ENCODE measurements at places on chromosomes 2 and 18.

DNA sequence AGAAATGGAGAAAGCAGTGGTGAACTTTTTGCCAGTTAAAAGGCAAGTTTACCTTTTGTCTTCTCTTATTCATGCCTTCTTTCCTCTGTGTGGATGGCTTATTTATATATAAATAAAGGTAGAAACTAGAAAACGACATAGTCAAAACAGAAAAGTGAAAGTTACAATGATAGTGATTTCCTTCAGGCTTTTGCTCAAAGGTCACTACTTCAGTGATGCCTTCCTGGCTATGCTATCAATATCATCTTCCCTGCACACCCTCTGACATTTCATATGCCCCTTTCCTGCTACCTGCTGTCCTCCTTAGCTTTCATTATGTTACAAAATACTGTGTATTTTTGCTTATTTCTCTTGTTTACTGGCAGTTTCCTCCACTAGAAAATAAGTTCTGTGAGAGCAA is 132.0 kb upstream of the NOSTRIN start:
- no peak for DNase-seq

GRCh38 chr18:48769006-48769636 is 181.6 kb downstream of the SMAD7 start:
- DNase-seq = no peak

DNA sequence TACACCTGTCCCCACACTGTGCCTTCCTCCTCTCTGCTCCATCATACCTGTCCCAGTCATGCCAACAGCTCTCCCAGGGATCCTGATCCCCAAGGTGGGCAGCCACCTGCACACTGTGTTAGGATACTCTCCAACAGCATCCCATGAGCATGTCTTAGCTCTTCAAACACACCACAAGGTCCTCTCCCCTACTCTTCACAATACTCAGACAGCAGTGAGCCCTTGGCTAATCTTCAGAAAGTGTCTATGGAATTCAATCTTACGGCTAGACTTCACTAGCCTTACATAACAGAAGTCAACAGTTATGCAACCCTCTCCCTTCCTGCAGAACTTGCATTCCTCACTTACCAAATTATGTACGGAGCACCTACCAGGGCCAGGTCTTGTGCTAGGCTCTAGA is 79.9 kb downstream of the MYO5B start:
- no peak for DNase-seq

DNA sequence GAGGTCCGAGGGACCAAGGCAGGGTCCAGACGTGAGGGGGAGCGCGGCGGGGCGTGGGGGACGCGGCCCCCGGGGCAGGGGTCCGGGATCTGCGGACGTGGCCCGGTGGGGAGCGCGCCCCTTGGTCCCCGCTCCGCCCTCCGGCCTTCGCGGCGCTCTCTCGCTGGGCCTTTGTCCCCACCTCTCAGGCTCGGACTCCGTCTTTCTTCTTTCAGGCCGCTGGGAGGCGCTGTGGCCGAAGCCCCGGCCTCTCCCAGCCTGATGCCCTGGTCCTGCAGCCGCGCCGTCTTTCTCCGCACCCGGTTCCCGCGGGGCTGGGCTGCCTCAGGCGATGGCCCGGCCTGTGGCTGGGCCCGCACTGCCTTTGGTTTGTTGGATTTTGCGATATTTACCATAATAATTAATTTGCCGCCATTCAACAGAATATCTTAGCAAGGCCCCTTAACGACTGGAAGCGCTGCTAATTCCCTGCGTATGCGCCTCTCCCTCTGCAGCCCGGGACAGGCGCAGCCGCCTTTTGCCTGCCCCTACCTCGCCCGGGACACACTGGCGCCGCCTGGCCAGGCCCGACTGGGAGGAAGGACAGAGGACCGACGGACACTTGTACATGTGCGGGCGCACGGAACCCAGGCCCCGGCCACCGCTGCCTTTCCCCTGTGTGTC is 10.8 kb downstream of the SIX3 start:
- DNase-seq = no peak

DNA sequence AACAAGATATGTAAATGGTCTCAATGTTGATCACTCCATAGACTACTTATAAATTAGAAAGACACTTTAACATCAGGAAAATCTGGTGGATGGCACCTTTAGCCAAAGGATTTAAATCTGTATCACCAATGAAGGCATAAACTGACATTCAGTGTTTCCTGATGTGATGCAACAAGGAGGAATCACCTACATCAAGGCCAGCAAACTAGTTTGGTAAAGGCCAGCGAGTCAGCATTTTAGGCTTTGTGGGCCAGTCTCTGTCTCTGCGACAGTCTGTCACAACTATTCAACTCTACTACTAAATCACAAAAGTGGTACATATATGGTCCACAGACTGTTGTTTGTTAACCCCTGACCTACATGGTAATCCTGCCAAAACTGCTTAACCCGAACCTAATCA is 33.3 kb downstream of the C2orf76 start:
- no peak for DNase-seq

DNA sequence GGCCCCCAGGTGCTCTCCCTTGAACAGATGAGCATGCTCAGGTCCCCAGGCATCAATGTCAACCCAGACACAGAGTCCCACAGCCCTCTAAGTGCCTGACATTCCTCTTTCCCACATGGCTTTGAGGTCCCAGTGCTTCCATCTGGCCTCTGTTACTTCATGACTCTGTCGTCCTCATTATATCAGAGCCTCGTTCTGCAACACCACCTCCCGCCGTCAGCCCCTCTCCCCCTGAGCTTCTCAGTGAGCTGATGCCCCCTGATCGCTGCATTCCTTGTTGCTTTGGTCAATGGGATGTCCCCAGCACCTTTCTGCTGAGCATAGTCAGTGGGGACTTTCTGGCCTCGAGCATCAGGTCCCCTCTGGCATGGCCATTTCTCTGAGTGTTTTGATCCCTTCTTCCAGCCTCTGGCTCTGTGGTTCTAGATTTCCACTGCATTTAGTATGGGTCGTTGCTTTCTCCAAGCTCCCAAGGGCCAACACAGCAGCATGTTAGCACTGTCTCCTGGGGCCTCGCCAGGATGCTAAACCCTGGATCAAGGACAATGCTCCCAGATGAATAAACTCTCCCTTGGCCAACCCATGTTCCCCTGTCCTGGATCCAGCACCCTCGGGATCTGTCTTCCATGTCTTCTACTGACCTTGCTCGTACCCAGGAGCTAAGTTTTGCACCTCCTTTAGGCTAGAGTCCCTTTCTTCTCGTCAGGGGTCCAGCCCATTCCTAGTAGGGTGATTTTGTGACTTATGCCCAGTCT is 143.2 kb upstream of the TWIST2 start:
- no peak for DNase-seq

DNA sequence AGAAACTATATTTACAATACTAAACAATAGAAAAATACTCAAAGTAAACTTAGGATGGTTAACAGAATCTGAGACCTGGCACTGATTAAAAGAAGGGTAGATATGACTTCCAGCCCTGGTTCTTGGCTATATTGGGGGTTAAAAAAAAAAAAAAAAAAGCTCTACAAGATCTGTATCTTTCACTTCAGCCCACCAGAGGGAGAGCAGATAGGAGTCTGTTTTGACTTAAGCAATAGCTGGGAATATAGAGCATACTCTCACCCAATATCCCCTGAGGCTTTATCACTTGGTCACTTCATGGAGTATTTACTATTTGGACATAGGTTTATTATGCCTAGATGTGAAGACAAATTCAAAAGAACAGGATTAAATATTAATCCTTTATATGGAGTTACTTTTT is 598.9 kb upstream of the LINC00305 start:
- DNase-seq = no peak

- no peak for DNase-seq
Measured at GRCh38 chr18:23935804-23936203, 78.8 kb upstream of the TTC39C start.

DNA sequence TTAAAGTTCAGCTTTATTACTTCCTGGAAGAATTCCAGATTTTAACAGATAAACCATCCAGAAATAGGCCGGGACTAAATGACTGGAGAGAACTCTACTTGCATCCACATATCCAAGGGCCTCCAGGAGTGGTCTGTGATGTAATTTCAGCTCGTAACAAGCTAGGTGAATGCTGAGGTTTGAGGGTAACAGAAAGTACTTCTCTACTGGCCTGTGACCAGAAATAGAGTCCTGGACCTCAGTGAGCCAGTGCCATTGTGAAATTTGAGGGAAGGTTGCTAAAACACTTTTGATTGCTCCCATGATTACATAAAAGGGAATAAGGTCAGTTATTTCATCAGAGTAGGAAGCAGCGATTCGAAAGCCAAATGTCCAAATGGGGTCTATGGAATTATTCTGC is 158.1 kb downstream of the DOCK10 start:
- no peak for DNase-seq

DNA sequence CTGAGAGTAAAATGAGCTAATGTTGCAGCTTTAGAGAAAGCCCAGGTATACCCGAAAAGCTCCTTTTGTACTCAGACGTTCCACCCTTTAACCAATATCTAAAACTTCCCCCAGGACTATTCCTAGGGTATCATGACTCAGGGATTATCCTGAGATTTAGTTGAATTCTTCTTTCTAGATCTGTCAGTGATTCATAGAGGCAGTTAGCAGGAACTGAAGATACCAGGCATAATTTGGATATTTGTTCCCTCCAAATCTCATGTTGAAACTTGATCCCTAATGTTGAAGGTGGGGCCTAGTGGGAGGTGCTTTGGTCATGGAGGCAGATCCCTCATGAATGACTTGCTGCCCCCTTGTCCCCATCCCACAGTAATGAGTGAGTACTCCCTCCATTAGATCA is 161.2 kb upstream of the LRP1B start:
- DNase-seq = no peak

- no peak for DNase-seq
Measured at GRCh38 chr2:148876595-148877402, 1.8 kb downstream of the KIF5C start.

DNA sequence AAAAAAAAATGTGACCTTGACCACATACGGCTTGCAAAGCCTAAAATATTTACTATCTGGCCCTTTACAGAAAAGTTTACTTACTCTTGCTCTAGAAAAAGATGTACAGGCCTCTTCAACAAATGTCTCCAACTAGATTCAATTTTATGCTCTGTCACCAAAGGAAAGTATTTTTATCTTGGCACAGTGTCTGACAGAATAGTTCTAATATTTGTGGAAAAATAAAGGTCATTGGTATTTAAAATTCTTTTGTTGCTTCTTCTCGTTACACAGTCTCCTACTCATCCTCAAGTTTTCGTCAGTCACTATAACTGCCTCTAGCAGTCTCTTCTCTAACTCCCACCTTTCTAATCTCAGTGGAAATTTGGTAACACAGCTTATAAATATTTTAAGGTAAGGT is 1.4 kb downstream of the RBKS start:
- DNase-seq = no peak

GRCh38 chr2:232332940-232333259 is 45.7 kb upstream of the ALPP start:
- no peak for DNase-seq

- no peak for DNase-seq
Measured at GRCh38 chr2:18545384-18545783, 15.1 kb downstream of the RDH14 start.

GRCh38 chr2:187618813-187619212 is 64.6 kb upstream of the TFPI start:
- no peak for DNase-seq

DNA sequence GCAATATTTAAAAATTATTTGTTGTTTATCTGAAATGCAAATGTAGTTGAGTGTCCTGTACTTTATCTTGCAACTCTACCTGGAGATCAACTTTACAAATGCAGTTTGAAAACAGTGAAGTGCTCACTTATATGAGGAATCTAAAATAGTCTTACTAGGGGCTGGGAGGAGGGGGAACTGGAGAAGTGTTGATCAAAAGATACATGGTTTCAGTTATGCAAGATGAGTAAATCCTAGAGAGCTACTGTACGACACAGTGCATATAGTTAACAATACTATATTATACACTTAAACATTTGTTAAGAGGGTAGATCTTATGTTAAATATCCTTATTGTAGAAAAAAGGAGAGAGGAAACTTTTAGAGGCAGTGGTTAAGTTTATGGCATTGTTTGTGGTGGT is 241.9 kb downstream of the BCL11A start:
- no peak for DNase-seq

GRCh38 chr18:25587545-25587944 is 235.6 kb upstream of the ZNF521 start:
- no peak for DNase-seq

DNA sequence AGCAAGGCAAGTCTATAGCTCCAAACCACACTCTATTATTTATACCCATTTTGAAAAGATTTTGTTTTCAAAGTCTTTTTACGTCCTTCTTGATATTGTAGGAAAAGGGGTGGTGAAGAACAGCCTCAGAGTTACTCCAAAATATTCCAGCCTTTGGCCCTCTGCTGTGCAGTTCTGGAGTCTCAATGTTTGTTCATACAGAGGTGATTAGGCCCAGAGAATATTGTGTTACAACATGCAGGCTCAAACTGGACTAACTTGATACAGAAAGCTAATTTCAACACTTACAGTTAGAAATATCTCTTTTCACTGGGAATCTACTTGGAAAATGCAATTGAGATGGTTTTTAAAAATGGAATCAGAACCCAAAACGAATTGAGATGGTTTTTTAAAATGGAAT is 40.4 kb upstream of the SLC25A52 start:
- no peak for DNase-seq

GRCh38 chr2:201057087-201057521 is 14.4 kb downstream of the HYCC2 start:
- DNase-seq = no peak

GRCh38 chr2:126645211-126645618 is 10.7 kb upstream of the GYPC start:
- DNase-seq = no peak

- DNase-seq = no peak
Measured at GRCh38 chr18:29494371-29494770, 1317.4 kb upstream of the CDH2 start.

DNA sequence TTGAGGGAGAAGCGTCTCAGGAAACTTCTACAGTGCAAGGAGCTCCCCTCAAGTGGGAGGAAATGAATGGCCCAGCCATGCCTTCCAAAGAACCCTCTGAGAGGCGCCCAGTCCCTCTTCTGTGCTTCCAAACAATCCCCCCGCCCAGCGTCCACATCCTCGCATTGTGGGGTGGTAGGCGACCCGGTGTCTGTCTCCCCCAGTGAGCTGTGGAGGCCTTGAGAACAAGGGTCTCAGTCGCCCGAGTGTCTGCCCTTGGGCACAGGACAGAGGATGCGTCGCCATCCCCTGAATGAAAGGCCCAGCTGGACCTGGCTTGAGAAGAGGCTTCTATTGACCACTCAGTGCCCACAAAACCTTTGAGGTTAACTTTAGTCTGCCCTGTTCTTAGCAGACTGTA is 29.7 kb downstream of the INPP5D start:
- no peak for DNase-seq

DNA sequence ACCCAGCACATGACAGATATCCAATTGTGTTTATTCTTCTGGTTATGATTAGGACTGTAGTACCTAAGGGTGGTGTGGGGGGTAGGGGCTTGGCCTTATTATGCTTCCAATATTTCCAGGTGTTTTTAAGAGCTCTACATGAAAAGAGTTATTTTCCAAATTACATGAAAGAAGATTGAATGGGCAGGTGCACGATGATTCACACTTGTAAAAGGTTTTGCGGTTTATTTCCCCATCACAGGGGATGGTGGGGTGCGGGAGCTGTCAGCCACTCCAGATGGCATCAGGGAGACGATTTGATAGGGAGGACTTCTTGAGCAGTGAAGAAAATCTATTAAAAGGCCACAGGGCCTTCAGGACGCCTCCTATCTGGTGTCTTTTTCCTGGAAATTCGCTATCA is 15.1 kb upstream of the CCBE1 start:
- no peak for DNase-seq

Data from T1000 (cell line).